Purkinje cell (primary cell): ENCODE measurements at places on chromosomes 6 and 20. TPM values are rescaled to one million over a fixed set of nuclear protein-coding genes. Genes with fewer than 3 reads are reported as not detected.

The SNAP25 gene
- 640 and 1,248 TPM in 2 replicates for polyA plus RNA-seq

The BMP7 gene
- polyA plus RNA-seq = 1.8 and 3.1 TPM in 2 replicates

The ENPP4 gene
- 46.4 and 52.1 TPM in 2 replicates for polyA plus RNA-seq

The TMEM244 gene
- polyA plus RNA-seq = not detected in 2 replicates

The ACOT13 gene
- polyA plus RNA-seq = 107 and 117 TPM in 2 replicates

The AAR2 gene
- 6.9 and 11.1 TPM in 2 replicates for polyA plus RNA-seq

The ZSCAN23 gene
- polyA plus RNA-seq = 1.2 TPM in 1 of 2 replicates, not detected in the other

The SLPI gene
- polyA plus RNA-seq = not detected in 2 replicates

The SSR1 gene
- 44.9 and 56.6 TPM in 2 replicates for polyA plus RNA-seq

The BHLHE23 gene
- not detected in 2 replicates for polyA plus RNA-seq

The TMEM170B gene
- 11.7 and 15.2 TPM in 2 replicates for polyA plus RNA-seq

The HNF4A gene
- polyA plus RNA-seq = not detected in 2 replicates

The OR12D3 gene
- polyA plus RNA-seq = not detected in 2 replicates

The MCHR2 gene
- polyA plus RNA-seq = not detected in 2 replicates

The CTCFL gene
- polyA plus RNA-seq = 0.63 TPM in 1 of 2 replicates, not detected in the other

The TMEM217 gene
- polyA plus RNA-seq = 0.34 and 4.2 TPM in 2 replicates

The BCAS4 gene
- 2.1 and 3.1 TPM in 2 replicates for polyA plus RNA-seq

The RIN2 gene
- polyA plus RNA-seq = 5.1 and 8.2 TPM in 2 replicates

The RAB44 gene
- not detected in 2 replicates for polyA plus RNA-seq

The AIF1 gene
- 2.7 TPM in 1 of 2 replicates, not detected in the other for polyA plus RNA-seq

The SIRPA gene
- polyA plus RNA-seq = 8.0 and 19.7 TPM in 2 replicates

The MYLK2 gene
- not detected in 2 replicates for polyA plus RNA-seq

The SCGN gene
- not detected in 2 replicates for polyA plus RNA-seq

The CCR6 gene
- polyA plus RNA-seq = 1.5 and 4.3 TPM in 2 replicates

The HAO1 gene
- polyA plus RNA-seq = not detected in 2 replicates

The MAFB gene
- 1.7 TPM in 1 of 2 replicates, not detected in the other for polyA plus RNA-seq
